ENCODE measurements at places on chromosomes 7 and 10.

- peak; percentile 34 for DNase-seq
Observed at GRCh38 chr10:73287441-73287840, 35.0 kb upstream of the MRPS16 start.

DNA sequence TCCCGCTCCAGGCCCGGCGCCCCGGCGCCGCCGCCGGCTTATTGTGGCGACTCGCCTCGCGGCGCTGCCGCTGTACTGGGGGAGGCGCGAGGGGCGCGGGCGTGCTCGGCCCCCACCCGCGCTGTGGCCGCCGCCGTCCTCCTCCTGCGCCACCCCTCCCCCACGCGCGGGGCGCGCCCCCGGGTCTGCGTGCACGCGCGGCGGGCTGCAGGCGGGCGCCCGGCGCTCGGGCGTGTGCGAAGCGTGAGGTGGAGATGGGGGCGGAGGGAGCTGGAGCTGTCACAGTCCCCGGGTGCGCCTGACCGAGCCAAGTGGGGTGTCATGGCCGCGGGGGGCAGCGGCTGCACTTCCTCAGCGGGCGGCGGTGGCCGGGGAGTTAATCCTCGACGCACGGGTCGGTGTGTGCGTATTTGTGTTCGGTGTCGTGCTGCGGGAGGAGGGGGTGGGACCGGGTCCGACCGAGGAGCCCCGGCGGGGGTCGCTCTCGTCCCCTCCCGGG lies 672 bp downstream of the LCOR start:
- peak; percentile 91 for DNase-seq

GRCh38 chr10:67884313-67884841 lies at the start of gene SIRT1:
SIRT1 (plus strand) TSS chr10:67884656; CDS start chr10:67884722, 66 bp downstream.
- peak; percentile 98 for DNase-seq

DNA sequence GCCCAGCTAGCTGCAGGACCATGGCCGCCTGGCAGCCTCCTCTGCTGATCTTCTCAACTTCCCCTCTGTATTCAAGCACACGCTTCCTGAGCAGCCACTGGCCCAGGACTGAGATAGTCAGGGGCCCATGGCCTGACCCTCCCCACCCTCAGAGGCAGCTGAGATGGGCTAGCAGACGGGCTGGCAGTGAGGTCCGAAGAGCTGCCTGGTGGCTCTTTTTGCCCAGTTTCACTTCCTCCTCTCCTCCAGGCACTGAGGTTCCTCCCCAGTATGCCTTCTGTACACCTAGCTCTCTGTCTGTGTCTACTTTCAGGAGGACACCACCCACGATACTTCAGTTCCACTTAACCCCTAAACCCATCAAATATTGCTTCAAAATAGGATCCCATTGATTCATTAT lies 395.6 kb downstream of the TNS3 start:
- DNase-seq = peak; percentile 70

- DNase-seq = no peak
Observed at GRCh38 chr7:142795339-142795863, 24.6 kb downstream of the PRSS2 start.

- DNase-seq = no peak
Observed at GRCh38 chr7:6504996-6505395, 46.3 kb downstream of the GRID2IP start.

DNA sequence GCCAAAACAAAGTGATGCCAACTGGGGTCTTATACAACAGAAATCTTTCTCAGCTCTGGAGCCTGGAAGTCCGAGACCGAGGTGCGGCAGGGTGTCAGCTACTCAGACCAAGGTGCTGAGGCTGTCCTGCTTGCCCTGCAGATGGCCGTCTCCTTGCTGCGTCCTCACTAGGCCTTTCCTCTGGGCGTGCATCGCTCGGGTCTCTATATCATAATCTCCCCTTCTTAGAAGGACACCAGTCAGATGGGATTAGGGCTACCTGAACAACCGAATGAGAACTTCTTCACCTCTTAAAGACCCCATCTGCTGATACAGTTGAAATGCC lies 244.7 kb downstream of the EBF3 start:
- DNase-seq = no peak

DNA sequence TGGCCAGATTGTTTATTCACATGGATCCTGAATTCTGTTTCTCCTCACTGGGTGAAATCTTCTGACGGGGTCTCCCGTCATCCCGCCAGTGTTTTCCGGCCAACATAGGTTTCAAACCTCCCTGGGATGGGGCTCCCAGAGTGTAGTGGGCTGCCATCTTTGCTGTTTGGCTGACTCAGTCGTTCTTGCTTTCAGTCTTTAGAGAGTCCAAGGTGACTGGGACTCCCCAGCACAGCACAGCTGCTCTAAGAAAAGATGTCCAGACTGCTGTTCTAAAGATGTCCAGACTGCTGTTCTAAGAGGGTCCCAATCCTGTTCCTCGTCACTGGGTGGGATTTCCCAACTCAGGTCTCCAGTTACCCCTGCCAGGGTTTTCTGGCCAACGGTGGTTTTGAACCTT lies 801.9 kb upstream of the IGFBP3 start:
- no peak for DNase-seq

DNA sequence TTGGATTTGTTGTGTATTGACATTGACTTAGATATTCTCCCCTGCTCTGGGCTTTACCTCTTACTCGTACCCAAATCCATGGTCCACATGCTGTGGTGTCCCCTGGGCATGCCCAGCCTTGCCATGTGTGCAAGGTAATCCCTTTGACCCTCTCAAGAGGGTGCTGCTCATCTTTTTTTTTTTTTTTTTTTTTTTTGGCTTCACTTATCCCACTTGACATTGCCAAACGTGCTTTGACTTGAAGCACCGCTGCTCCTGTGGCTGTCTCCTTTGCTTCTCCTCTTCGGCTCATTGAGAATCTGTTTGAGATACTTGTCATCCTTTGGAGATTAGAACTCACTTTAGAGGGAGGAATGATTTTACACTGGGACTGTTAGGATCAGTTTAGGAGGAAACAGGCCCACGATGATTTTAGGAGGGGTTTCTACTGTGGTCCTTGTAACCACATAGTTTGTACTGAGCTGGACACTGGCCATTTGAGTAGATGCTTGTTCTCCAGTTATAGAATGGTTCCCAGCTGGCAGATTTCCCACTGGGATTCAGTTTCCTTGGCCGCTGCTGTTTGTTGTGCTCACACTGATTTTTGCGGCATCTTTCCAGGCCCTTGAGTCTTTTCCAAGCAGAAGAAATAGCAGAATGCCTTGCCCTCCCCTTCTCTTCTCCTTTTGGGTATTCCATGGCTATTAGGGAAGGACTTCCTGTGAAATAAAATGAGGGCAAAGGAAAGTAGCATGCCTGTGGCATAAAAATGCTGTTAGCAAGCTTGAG lies 184.8 kb downstream of the AUTS2 start:
- DNase-seq = no peak

DNA sequence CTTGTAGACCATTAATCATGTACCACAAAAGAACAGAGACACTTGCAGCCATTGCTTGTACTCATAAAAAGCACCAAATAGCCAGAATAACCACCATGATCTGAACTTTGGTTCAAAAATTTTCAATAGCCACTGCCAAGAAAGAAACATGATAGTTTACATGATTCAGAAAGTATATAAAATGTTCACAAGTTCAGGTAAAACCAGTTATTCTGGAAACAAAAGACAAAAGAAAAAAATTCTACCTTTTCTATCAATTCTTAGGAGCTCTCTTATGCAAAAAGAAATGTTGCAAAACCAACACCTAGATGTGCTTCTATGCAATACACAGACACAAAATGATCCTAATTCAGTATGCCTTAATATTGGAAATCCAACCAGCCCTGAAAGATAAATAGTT lies 108.7 kb downstream of the PCLO start:
- no peak for DNase-seq

GRCh38 chr10:74730246-74730645 lies 96.2 kb upstream of the KAT6B start:
- DNase-seq = no peak

DNA sequence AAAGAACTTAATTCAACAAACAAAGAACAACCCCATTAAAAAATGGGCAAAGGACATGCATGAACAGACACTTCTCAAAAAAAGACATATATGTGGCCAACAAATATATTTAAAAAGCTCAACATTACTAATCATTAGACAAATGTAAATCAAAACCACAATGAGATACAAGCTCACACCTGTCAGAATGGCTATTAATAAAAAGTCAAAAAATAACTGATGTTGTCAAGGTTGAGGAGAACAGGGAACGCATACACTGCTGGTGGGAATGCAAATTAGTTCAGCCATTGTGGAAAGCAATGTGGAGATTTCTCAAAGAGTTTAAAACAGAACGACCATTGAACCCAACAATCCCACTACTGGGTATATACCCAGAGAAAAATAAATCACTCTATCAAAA lies 19.1 kb downstream of the ZFAND4 start:
- DNase-seq = no peak

GRCh38 chr7:138584696-138585095 lies 116.5 kb downstream of the SVOPL start:
- no peak for DNase-seq

DNA sequence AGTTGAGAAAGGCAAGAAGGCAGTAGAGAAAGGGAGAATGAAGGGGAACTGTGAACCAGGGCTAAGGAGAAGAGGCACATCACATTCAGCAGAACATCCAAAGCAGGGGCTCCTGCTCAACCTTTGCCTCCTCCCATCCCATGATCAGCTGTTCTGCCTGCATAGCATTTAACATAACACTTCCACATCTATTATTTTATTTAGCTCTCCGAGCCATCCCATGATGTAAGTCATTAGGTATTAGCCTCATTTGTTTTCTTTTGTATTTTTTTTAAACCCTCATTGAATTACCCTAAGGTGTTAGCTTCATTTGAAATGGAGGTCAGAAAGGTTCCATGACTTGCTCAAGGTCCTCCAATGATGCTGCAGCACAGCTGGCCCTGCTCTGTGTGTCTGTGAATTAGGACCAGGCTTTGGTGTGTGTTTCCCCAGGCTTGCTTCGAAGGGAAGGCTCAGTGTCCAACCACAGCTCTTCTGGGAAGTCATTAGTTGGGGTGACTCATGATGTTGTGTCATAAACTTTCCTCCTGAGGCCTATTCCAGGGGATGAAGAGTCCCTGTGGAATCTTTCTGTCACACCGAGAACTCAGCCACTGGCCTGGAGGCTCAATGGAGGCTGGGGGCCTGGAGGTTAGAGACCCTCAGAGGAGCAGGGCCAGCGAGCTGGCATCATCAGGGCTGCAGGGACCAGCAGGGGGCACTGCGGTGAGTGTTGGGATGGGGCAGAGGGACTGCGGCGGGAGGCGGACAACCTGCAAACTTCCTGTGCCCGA lies 16.5 kb downstream of the NPFFR1 start:
- peak; percentile 46 for DNase-seq

- DNase-seq = peak; percentile 41
Observed at GRCh38 chr10:178208-178607, 43.0 kb downstream of the ZMYND11 start.

DNA sequence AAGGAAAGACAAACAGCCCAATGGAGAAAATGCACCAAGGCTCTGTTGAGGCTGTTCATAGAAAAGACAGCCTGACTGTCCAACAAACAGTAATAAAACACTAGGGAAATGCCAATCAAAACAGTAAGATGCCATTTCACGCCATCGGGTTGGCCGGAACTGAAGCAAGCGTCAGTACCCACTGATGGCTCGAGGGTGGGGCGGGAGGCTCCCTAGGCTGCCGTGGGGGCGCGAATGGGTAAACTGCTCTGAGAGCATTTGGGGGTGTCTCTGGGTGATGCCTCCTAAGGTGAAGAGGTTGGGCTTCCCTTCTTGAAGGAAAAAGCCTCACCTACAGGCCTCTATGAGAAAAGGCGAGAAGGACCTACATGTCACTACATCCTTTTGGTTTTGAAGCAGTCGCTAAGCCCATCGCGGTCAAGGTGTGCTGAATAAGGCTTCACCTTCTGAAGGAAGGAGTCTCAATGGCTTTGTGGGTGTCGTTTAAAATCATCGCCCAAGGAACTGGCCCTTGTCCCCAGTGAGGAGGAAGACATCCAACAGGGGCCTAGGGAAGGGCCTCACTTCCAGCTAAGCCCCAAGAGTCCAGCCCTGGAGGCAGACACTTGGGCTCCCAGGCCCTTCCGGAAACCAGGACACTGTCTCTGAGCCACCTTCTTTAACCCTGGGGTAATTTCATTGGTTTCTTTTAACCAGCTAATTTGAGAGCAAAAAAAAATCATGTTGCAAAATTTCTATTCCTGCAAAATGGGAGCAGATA lies 98.5 kb upstream of the PPP2R2D start:
- DNase-seq = no peak

DNA sequence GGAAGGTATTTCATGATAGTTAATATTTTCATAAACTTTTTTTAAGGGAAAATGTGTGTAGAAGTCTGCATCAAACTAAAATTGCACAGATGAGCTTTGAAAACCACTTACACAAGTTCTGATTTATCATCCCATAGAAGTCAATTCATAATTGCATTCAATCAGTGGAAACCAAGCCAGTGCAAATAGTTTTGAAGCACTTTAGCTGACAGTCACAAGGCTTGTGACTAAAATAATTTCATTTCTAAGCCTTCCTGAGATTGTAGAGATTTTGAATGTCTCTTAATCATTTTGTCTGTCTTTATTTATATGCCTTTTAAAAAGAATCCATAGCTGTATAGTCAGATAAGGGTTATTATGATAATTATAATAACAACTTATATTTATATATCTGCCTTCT lies 41.4 kb downstream of the EXOC4 start:
- DNase-seq = no peak

DNA sequence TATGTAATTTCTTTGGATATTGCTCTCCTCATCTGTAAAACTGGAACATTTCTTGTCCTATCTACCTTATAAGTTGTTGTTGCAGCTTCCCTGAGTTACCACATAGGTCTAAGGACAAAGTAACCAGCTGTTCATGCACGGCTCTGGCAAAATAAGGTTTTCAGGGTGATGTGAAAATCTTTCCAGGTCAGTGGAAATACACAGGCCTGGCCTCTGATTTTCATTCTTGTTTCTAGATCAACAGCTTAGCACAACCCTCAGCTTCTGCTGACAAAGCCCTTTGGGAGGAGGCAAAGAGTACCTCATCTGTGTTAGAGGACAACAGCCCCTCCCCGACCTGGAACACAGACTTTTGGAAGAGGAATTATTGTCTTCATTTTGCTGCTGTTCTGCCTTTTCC lies 117.5 kb upstream of the AGK start:
- no peak for DNase-seq

DNA sequence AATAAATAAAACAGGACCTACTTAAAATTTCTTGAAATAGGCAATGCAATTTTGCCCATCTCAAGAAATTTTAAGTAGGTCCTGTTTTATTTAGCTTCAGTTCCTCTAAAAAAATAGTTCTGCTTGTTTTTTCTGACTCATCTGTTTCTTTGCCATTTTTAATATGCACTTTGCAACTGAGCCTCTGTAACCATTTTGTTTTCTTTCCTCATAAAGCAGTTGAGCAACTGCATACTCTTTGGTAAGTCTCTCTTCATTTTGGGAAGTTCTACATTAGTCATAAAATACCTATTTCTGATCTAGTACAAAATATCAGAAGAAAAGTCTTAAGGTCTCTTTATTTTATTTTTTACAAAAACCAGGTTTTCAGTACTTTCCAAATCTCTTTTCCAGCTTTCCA lies 18.0 kb downstream of the TAS2R40 start:
- peak; percentile 51 for DNase-seq

GRCh38 chr7:12967322-12967721 lies 279.9 kb downstream of the ARL4A start:
- no peak for DNase-seq

GRCh38 chr10:26448292-26448691 lies 10.2 kb downstream of the APBB1IP start:
- DNase-seq = no peak

- no peak for DNase-seq
Observed at GRCh38 chr10:94214481-94214893, 148.3 kb downstream of the NOC3L start.
